Stimulated activated CD4-positive, alpha-beta T cell treated with anti-CD3 and anti-CD28 coated beads, Interleukin-4, amount 100 ng/mL, for 48 hours (primary cell): ENCODE measurements at places on chromosomes 5 and 9.

GRCh38 chr9:82147798-82148425 is 159.3 kb downstream of the SPATA31D1 start:
- no peak for DNase-seq

DNA sequence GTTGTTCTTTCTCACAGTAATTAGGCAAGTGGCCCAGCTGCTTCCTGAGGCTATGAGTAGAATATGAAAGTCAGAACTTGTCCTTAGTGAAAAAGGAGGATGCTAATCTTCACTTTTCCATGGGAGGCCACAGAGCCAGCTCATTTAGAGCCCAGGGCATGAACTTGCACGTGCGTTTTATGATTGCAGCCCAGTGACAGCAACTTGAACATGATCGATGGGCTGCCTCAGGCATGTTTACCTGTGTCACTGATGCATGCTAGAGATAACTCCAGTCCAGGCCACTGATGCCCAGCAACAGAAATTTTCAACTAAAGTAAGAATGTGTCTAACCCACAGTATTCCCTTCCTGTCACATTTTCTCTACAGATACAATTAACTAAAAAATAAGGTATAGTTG is 179.3 kb downstream of the CTNND2 start:
- DNase-seq, result no peak

DNA sequence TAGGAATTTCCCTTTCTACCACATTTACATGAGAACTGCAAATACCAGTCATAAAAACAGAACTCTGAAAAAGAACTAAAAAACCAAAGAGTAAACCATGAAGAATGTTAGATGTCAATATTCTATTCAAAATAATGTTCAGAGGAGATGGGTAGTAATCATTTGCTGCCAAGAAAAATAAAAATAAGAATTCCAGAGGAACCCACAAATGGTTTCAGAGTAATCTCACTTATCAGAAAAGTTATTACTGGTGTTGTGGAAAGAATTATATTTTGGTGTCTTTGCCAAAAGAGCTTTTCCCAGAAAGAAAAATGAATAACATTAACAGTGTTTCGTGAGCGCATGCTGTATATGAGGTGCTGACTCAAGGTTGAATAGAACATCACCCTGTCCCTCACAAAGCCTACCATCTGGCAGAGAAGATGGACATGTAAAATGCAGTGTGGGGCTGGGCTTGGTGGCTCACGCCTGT is 35.6 kb downstream of the GPR21 start:
- DNase-seq, result no peak

GRCh38 chr5:126872561-126873354 is 95.8 kb downstream of the LMNB1 start:
- DNase-seq, result no peak

- no peak for DNase-seq
Observed at GRCh38 chr5:10832987-10833386, 72.0 kb upstream of the DAP start.

DNA sequence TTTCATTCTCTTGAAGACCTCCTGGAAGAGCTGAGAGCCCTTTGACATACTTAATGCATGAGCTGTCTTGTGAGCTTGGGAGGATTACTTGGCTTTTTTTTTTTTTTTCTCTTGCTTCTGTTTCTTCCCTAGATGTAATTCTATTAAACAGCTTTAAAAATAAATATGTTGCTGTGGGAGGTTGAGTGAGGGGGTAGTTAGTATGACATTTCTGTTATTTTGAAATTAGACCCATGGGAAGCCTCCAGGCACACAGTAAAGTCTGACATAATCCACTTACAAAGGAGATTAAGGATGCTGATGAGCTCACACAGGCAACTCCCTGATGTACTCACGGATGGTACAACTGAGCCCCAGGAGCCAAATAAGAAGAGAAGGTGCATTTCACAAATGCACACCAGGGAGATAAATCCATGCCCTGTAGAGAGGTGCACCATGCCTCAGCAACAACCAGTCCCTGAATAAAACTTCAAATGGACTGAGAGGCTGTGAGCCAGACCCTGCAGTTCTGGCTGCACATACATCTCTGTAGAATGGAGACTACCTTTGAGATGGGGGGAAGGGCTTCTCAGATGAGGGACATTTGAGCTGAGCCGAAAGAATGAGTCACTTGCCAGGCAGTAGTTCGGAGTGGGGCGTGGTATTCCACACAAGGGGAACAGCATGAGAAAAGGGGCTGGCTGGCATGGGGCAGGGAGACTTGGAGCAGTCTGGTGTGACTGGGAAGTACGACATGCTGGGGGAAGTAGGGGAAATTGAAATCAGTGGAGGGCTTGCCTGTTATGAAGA is 68.7 kb downstream of the ACTL7B start:
- no peak for DNase-seq

DNA sequence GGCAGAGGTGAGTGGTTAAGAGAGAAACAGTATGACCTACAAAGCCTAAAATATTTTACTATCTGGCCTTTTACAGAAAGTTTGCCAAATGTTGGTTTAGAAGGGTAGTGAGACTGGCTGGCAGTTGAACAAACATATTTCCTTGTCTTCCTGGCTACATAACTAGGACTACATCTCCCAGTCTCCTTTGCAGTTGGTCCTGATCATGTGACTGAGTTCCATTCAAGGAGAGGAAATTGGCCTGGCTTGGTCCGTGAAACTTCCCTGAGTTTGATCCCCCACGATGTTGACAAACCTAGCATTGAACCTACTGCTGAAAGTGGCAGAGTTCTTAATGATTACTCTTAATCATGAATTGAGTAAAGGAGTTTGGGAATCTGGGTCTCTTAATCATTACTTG is 280.8 kb downstream of the SLIT3 start:
- no peak for DNase-seq

DNA sequence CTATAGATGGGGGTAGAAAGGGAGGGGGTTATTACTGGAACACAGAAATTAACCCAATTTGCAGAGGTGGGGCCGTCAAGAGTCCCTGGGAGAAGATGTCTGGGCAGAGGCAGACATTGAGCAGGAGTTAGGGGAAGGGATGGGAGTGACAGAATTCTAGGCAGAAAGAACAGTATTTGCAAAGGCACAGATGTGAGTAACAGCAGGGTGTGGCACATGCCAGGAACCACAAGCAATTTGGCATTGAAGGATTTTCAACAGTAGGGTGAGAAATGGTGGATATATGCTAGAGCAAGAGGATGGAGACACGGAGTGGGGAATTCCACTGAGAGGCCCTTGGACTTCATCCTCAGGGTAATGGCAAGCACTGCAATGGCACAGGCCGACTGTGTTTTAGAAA is 71.6 kb upstream of the FRRS1L start:
- no peak for DNase-seq

DNA sequence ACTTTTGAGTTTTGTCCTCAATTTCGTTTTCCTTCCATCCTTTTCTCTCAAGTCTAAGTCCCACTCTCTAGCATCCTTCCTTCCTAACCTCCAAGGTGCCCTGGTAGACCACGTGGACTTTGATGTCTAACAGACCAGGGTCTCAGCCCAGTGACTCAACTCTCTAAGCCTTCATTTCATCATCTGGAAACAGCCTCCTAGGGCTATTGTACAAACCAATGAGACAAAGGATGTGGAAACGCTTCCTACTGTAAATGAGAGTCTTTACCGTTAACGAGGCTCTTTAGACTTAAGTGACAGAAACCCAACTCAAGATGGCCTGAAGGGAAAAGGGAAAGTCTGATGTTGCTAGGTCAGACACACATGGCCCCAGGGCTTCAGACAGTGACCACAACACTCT is 49.2 kb upstream of the CPLX2 start:
- DNase-seq, result no peak

DNA sequence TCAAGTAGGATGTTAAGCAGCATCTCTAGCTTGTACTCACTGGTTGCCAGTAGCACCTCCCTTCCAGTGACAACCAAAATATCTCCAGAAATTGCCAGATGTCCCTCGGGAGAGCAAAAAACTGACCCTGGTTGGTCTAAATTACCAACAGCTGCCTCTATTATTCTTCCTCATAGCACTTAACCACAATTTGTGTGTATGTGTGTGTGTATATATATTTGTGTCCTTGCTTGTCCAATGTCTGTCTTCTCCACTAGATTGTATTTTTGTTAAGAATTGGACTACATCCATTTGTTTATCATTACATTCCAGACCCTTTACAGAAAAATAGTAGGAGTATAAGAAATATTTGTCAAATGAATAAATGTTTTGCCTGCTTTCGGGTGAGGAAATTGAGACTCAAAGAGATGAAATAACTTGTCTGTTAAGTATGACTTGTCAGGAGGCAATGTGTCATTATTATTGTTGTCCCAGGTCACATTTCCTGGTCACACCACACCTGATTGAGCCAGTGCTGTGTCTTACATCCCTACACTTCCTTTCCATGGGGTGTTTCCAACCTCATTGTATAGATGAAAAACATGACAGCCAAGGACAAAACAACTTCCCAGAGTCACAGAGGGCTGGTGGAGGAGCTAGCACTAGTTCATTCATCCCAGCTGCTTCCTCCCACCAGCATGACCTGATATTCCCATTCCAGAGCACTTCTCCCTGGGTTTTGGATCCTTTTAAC is 11.4 kb upstream of the GRPEL2 start:
- DNase-seq, result no peak

DNA sequence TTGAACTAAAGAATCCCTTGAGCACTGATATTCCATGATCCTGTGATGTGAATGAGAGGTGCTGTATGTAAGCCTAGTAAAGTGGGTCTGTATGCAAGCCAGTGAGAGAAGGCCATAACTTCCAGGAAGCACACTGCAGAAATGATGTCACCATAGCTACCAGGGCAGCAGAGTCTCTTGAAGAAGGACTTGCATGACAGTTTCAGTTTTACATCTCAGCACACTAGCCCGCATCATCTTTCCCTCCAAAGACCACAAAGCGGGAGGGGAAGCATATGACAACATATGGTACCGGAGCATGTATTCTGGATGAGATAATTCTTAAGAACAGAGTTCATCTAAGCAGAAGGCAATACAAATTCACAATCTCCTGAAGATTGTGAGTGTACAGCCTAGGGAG is 37.6 kb upstream of the MAST4 start:
- no peak for DNase-seq

- DNase-seq, result no peak
Observed at GRCh38 chr9:111154081-111154562, 115.9 kb upstream of the LPAR1 start.

GRCh38 chr9:107707915-107708441 is 218.4 kb upstream of the KLF4 start:
- DNase-seq, result no peak

DNA sequence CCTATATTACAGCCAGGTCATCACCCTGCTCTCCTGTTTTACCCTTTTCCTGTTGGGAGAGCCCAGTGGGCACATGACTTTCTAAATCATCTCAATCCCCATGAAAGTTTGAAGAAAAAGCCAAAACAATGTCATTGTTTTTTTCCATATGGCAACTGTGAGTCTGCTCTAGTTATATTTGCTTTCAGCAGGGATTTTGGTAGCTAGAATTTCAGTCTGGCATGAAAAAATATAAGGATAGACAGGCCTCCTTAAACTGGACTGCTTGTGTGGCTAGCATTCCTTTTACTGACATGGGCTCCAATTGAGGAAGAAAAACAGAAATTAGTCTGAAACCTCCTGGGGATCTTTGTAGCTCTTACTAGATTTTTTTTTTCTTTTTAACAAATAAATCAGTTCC is 25.6 kb downstream of the MOCS2 start:
- DNase-seq, result no peak

DNA sequence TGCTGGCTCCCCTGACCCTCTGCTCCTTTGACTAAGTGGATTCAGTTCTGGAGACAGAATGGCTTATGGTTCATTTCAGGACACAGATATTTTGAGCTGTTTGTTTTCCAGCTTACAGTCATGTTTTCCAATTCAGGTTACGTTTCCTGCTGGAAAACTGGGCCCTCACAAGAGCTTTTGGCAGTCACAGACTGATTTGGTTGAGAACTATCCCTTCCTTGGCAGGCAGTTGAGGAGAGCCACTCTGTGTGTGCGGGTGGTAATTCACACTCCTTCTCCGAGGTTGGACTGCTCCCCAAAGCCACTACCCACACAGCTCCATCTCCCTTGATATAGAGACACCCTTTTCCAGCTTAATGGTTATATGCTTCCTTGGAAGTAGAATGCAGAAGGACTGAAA is 534.5 kb downstream of the TMEM38B start:
- no peak for DNase-seq

- no peak for DNase-seq
Observed at GRCh38 chr5:109247986-109248385, 161.8 kb downstream of the PJA2 start.

- DNase-seq, result no peak
Observed at GRCh38 chr5:97149709-97150108, 7.3 kb upstream of the LIX1 start.

GRCh38 chr5:138488481-138488945 is 23.2 kb downstream of the EGR1 start:
- no peak for DNase-seq

- no peak for DNase-seq
Observed at GRCh38 chr9:105973951-105974351, 279.6 kb downstream of the TMEM38B start.

DNA sequence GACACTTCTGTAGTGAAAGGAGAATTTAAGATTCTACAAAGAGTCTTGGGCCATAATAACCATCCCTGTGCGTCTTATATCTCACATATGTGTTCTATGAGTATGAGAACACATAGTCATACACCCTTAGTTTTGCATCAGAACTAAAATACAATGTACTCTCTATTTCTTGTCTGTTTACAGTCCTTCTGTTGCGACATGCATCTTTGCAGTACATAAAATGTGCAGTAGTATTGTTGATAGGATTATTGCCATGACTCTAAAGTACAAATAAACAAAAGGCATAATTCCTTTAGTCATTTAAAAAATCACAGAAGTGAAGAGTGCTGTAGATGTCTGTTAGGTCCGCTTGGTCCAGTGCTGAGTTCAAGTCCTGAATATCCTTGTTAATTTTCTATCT is 201.9 kb downstream of the NR3C1 start:
- no peak for DNase-seq

- no peak for DNase-seq
Observed at GRCh38 chr9:132634327-132634726, 35.5 kb downstream of the DDX31 start.

- DNase-seq, result peak; percentile 61
Observed at GRCh38 chr9:91423785-91424402, at the start of gene NFIL3. Gene NFIL3 (minus strand): TSS chr9:91423832. CDS start chr9:91410734, 13,098 bp downstream.

DNA sequence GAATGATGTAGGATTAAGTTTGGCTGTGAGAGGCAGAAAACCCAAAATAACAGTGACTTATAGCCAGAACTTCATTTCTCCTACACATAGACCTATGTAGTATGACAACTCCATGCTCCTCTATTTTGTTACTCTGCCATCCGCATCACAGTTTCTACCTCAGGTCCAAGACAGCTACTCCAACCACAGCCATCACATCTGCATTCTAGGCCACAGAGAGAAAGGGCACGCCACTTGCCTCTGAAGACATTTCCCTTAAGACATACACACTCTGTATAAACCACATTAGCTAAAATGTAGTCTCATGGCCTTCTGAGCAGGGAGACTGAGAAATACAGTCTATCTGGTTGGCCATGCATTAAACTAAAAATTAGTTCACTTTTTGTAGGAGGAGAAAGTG is 10.0 kb downstream of the SPINK4 start:
- no peak for DNase-seq

DNA sequence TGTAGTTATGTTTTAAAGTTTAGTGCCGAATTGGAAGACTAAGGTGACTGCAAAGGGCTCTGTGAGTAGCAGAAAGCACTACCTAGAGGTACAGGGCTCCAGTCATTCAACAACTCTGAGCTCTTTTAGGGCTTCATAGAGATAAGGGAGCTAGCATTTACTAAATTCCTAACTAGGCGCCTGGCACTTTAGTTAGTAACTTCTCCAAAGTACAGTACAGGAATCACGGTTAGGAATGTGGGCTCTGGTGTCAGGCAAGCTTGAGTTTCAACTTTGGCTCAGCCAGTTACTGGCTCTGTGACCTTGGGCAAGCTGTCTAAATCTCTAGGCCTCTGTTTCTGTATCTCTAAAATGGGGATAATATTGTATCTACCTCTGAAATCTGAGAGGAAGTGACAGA is 115.3 kb downstream of the SLIT3 start:
- no peak for DNase-seq
